ENCODE measurements at places on chromosomes 5 and 9.

GRCh38 chr5:160539431-160539830 is 117.8 kb downstream of the PTTG1 start:
- DNase-seq = no peak

GRCh38 chr5:143413958-143414669 is 10.6 kb upstream of the NR3C1 start:
- no peak for DNase-seq

- no peak for DNase-seq
Measured at GRCh38 chr9:115202960-115203751, 85.2 kb upstream of the TNC start.

- no peak for DNase-seq
Measured at GRCh38 chr5:12114075-12114474, 209.8 kb upstream of the CTNND2 start.

GRCh38 chr5:179296150-179296821 is 49.0 kb downstream of the ADAMTS2 start:
- DNase-seq = no peak

GRCh38 chr9:120257483-120257882 is 322.5 kb downstream of the CDK5RAP2 start:
- no peak for DNase-seq

DNA sequence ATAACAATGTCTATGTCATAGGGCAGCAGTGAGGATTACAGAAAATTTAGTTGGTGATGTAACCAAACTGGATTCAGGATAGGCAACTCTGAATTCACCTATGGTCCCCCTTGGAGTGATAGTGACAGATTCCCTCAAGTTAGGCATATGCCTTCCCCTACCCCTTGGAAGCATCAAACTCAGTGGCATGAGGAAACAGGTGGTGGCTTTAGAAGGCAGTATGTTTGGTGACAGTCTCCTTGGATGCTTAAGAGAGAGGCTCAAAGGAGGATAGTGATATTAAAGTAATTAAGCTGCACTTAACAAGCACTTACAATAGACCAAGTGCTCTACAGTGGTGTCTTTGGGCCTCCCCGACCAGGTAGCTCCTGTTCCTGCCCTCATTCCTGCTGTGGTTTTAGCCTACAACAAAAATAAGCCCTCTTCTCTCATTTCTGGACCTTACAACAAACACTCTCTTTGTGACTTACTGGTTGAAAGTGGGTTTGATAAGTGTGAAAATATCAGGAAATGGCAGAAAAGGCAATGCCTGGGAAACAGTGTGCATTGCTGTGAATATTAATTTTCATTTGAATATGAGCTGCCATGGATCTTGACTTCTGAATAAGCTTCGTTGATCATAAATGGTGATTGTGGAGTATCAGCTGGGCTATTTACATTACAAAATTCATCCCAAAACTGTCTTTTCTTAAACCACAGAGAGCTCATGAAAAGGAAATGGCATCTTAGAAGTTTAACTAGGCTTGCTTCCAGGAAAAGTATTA is 29.2 kb downstream of the NR4A3 start:
- DNase-seq = no peak

GRCh38 chr9:76353280-76353679 is 40.9 kb downstream of the RFK start:
- DNase-seq = no peak

- no peak for DNase-seq
Measured at GRCh38 chr5:133831491-133832224, 136.8 kb downstream of the C5orf15 start.

GRCh38 chr9:32413424-32413823 is 29.0 kb downstream of the ACO1 start:
- DNase-seq = no peak

- no peak for DNase-seq
Measured at GRCh38 chr9:121779381-121780117, 128.1 kb downstream of the DAB2IP start.

DNA sequence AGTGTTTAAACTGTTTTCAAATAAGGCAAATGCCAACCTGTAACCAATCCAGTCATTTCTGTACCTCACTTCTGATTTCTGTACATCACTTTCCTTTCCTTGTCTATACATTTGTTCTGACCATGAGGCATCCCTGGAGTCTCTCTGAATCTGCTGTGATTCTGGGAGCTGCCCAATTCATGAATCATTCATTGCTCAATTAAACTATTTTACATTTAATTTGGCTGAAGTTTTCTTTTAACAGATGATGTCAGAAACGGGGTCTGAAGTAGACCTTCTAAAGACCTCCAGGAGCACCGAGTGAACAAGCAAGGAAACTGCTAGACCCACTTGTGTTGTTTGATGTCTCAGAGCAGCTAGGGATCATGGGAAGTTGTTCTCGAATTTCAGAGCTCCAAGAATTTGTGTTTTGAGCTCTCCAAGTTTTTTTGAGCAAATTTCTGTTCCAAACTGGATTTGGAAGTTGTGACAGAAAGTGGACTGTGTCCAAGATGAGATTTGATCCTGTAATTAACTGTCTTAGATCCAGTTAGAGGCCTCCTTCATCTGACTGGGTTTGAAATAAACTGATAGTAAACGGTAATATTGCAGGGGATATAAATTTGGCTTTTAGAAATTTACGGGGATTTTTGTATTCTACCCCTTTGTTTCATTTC is 490.8 kb upstream of the ST8SIA4 start:
- DNase-seq = no peak

GRCh38 chr9:86721843-86722705 is 225.2 kb downstream of the GAS1 start:
- no peak for DNase-seq

DNA sequence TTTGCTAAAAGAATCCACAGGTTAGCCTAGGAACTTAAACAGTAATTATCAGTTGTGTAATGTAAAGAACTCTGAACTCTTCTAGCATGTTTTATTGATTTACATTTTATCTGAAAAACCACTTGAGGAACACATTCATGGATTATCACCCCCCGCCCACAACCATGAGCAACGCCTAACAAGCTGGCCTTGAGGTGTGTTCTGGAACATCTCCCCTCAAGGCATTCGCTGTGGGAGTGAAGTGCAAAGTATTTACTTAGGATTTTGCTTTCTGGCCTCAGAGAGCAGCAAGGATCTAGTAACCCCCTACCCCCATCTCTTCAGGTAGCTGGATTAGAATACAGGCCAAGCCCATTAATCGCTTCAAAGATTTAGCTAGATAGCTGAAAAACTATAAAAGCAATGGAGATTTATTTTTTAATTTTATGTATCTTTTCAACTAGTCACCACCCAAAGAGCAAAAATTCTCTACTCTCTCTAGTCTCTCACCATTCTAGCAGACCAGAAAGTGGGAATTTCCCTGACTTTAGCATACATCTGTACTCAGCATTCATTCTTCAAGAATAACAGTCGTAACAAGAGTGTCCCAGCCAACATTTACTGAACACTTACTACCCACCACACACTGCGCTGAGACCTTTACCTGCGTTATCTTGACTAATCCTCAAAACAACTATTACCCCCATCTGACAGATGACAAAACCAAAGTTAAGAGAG is 37.2 kb downstream of the DDX31 start:
- no peak for DNase-seq

GRCh38 chr9:19252174-19252884 is 21.8 kb downstream of the DENND4C start:
- no peak for DNase-seq

DNA sequence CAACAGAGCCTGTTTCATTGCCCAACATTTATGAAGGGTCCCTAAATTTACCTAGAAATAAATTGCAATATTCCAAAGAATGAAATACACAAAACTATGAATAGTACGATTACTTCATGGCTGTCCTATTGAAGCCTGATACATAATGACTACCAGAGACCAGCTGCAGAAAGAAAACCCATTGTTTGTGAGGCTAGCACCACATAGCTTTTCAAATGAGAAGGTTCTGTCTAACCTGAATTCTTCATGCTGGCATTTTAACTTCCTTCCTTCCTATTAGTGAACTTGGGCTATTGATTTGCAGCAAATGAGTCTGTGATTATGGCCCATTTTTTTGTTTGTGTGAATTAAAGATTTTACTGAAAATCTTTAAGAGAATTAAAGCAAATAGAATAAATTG is 47.3 kb downstream of the MEGF10 start:
- no peak for DNase-seq

DNA sequence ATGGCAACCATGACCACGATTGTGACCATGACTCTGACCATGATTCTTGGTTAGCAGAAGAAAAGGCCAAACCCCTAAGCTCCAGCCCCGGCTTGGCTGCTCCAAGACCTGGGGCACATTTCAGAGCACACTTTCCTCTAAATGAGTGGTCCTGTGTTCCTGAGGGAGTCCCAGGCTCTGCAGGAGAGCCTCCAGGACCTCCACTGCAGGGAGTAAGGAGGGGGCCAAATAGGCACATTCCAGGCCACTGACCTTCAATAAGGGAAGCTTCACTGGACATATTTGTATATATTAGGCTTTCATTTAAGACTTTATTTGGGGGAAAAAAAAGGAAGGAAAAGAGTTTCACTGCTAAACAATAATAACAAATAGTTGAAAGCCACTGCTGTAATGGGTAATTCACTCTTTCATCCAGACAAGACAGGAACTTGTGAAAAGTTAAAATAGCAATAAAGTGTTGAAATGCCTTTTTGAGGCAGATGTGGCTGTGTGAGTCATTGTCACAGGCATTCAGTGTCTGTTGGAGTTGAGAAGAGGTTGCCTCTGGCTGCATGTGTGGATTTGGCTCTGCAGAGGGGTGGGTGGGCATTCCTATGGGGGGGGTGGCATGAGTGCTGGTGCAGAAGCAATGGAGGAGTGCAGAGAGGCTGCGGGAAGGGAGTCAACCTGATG is 63.9 kb upstream of the TGFBR1 start:
- no peak for DNase-seq

GRCh38 chr9:95556521-95556920 is 39.8 kb upstream of the PTCH1 start:
- no peak for DNase-seq

DNA sequence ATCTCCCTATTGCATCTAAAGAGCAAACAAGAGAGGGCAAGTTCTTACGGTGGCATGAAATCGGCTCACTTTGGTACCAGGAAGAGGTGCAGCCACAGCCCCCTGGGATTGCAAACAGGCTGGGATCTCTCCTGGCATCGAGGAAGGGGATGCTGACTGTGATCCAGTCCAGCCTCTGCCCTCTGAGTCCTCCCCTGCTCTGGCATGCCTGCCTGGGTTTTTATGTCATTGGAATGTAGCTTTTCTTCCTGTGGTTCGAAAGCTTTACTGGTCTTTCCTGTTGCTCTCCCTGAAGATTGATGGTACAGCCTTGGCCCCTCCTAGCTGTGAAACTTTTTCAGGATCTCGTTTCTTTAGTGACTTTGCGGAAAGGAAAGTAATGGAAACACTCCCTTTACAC is 6.6 kb downstream of the SLC46A2 start:
- no peak for DNase-seq

GRCh38 chr9:104934691-104935500 is 6.9 kb upstream of the ABCA1 start:
- DNase-seq = no peak

DNA sequence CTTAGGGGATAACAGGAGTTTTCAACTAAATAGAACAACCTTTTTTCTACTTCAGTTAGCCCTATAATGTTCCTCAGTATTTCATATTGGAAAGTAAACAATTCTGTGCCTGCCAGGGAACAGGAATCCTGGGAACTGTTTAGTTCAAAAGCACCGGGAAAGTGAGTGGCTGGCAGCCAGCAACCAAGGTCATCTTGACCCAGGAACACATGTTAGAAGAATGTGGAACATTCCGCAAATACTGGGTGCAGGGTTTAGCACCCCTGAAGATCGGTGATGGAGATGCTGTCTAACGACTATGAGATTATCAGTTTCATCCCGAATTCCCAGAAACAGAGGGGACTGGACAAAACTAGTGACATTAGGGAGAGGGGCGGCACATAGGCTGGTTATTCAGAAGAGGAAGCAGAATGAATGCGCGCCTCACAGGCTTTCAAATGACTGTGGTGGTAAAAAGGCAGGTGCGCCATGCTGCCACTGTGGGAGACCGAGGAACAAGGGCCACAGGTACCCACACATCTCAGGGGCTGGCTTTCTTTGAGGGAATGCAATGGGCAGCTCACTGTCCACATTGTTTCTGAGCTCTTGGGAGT is 51.2 kb downstream of the IPPK start:
- no peak for DNase-seq

- DNase-seq = no peak
Measured at GRCh38 chr5:147809830-147810666, 21.4 kb downstream of the SPINK1 start.

DNA sequence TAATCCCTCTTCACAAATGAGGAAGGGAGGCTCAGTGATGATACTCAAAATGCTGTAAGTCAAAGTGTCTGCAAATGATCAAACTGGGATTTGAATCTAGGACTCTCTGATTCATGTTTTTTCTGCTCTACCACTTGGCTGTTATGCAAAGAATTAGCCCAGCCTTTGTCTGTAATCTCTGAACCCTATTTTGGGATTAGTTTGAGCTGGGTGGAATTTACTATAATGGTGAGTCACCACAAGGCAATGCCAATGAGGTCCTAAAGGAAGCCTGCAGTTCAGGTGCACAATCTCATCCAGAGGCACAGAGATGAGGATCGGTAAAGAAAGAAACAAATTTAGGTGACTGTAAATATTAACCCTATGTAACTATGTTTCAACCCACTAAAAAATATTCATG is 29.2 kb downstream of the RFK start:
- no peak for DNase-seq

- DNase-seq = no peak
Measured at GRCh38 chr5:57494104-57495098, 11.8 kb upstream of the ACTBL2 start.

DNA sequence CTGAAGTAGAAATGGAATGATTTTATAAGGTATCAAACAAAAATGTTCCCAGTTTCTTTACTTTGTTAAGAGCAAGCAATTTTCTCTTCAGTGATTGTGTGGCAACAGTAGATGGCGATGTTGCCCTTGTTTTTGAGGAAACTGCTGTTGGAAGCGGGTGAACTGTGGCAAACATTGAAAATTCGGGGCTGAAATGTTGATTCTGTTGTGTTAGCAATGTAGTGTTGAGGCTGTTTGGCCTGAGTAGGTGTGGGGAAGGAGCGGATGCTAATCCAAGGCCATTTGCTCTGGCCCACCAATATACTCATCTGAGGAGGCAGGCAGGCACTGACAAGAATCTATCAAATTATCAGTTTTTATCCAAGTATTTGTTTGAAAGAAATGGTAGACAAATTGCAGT is 129.8 kb downstream of the SLC12A2 start:
- no peak for DNase-seq

DNA sequence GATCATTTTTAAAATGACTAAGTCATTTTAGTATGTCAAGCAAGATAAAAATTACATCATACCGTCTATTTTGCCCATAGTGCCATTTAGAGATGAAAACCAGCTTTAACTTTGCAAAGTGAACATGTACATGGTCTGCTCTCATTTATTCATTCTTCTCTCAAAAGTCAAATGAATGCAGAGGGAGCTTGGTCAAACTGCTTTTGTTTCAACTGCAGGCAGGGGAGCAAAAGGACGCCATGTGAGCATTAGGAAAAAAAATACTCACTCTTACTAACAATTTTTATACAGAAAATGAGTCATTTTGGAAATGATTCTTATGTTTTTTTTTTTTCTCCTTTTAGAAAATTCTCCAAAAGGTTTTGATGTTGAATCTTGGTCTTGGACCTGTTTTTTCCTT is 15.7 kb downstream of the SCGB3A1 start:
- DNase-seq = no peak
